ENCODE measurements at places on chromosomes 7 and 10.
A peak's percentile ranks its signal among the peaks of the same experiment; 100 is the strongest.

- DNase-seq = peak; percentile 15
Measured at GRCh38 chr10:95308389-95309302, 17.8 kb upstream of the PDLIM1 start.

GRCh38 chr10:48608976-48609375 is 4.1 kb upstream of the ARHGAP22 start:
- no peak for DNase-seq

DNA sequence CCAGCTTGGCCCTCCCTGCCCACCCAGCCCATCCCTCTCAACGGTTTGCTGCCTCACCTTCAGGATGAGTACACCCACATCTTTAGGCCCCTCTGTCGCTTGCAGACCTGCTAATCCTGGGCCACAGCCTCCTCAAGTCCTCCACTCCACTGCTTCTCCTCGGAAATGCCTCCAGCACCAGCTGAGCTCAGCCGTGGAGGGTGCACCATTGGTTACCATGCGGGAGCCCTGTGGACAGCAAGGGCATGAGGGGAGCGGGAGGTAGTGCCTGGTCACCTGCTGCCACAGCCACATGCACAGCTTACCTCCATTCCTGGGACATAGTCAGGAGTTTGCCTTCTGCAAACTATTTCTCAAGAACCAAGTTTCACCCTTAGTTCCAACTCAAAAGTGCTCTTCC is 286.3 kb upstream of the ZMIZ1 start:
- DNase-seq = no peak

DNA sequence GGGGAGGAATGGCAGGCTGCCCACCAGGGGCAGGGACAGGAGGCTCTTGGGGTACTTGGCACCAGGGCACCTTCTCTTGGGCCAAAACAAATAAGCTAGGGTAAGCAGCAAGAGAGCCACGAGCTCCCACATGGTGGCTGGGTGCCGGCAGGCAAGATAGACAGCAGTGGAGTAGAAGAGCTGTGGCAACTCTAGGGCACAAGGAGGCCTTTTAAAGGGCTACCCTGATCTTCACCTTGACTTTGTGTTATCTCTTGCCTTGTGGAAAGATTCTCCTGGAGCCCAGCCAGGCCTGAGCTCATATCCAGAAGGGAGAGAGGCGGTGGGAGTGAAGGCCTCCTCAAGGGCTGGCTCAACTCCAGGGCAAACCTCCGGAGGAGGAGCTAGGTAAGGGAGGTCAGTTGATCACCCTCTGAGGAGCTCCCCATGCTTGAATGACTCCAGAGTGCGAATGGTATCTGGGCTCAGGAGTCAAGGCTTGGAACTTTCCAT is at the start of gene CYP17A1:
CYP17A1 (minus strand) TSS at position 184 of the 492 bp plus-strand sequence; CDS start at position 132, 52 bp downstream.
- DNase-seq = no peak

GRCh38 chr7:105227391-105227790 is 161.3 kb downstream of the SRPK2 start:
- DNase-seq = no peak

DNA sequence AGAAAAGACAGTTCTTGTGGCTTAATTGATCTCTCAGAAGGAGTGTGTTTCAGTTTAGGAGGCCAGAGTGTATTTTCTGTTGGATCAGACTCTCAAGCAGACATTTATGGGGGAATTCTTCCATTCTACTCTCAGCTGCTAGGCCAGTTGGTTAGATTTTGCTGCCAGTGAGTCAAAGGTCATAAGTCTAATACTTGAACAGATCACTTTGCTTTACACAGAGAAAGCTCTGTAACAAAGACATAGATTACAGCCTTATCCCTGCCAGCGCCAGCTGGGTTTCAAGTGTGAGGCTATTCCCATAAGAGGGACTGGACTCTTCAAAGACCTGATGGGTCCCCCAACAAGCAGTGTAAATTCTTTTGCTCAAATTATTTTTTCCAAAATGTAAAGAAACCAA is 145.6 kb upstream of the SEMA3C start:
- peak; percentile 17 for DNase-seq

- no peak for DNase-seq
Measured at GRCh38 chr10:113042868-113043267, 92.8 kb downstream of the TCF7L2 start.

DNA sequence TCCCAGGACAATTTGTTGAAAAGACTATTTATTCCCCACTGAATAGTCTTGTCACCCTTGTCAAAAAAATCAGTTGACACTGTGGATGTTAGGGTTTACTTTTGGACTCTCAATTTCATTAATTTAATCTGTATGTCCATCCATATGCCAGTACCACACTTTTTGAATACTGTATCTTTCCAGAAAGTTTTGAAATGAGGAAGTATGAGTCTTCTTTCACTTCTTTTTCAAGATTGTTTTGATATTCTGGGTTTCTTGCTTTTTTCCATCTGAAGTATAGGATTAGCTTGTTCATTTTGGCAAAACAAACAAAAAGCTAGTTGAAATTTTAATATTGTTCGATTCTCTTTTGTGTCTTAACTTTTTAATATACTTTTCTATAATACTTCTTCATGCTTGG is 21.7 kb downstream of the KLHDC10 start:
- no peak for DNase-seq

DNA sequence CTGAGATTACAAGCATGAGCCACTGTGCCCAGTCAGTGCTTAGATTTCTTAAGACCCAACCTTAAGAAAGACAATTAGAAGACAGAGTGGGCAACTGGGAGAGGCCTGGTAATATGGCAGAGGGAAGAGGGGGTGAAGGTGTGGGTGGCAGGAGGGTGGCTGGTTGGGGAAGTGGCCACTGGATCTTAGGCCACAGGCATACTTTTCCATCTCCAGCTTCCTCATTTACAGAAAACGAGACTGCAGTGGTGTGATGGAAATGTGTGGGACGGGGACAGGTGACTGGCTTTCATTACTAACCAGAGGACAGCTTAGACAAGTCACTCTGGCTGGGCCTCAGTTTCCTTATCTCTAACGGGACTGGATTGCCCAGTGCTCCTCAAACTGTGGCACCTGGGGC is 1.0 kb upstream of the FFAR4 start:
- no peak for DNase-seq

DNA sequence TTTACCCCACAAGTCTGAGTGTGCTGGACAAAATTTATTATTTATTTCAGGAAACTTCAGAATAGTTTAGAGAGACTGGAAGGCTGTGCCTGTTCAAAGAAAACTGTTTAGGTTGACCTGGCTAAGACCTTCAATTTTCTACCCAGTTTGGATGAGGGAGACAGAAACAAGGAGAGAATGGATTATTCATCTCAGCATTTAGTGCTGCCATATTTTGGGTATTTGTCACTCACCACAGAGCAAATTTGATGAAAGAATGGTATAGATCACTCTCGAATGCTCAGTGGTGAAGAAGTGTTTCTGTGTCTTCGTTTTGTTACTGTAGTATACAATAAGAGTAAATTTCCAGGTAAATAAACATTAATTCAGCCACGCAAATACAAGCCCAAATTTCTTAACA is 71.8 kb downstream of the SEMA3C start:
- DNase-seq = no peak

DNA sequence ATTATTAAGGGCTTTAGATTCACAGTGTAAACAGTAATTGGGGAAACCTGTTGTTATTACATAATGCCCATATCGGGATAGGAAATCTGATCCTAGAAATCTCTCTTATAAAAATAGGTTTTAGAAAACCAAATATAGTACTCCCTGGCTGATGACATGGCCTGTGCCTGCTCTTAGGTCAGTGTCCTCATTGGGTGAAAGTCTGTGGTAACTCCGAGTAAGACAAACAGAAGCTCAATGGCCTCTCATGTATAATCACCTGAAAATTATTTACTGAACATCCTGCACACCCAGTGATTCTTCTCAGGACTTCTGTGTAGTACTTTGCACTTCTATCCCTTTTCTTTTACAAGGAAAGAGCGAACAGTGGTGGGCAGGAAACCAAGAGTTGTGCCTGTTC is 37.8 kb downstream of the SEM1 start:
- DNase-seq = no peak

GRCh38 chr10:3397231-3397630 is 224.6 kb upstream of the PITRM1 start:
- DNase-seq = no peak

DNA sequence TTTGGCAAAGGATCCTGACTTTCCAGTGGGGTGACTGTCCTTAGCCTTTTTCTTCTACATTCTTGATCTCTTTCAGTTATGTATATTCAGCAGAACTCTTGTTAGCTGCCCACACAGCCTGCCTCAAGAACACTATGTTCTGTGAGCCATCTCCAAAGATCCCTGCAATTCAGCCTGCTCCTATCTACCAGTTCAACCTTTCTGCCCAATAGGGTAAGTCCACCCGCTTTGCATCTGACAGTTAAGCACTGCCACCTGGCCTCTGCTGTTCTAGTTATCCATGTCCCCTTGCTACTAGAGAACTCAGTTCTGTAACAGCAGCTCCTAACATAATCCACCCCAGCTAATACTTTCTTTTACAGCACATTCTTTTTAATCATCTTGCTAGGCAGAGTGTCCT is 13.5 kb downstream of the OR9A2 start:
- DNase-seq = no peak
